Suppressor macrophage (primary cell): ENCODE measurements at places on chromosomes 1 and 21.

DNA sequence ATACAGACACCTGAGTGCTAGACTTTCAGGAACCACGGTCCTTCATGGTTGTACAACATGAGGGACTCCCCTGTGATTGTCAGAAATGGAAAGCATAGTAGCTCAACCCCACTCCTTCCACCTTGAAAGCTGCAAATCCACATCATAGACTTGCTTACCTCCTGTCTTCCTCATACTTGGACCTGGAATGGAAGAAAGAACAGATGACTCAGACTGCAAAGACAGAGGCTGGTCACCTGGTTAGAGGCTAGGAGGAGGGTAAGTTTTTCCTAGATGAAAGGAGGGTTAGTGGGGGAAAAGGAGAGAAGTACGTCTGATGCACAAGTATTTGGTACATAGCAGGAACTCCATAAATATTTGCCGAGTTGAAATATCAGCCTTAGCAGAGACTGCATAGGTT is 37.2 kb downstream of the LRRC71 start:
- no peak for DNase-seq

DNA sequence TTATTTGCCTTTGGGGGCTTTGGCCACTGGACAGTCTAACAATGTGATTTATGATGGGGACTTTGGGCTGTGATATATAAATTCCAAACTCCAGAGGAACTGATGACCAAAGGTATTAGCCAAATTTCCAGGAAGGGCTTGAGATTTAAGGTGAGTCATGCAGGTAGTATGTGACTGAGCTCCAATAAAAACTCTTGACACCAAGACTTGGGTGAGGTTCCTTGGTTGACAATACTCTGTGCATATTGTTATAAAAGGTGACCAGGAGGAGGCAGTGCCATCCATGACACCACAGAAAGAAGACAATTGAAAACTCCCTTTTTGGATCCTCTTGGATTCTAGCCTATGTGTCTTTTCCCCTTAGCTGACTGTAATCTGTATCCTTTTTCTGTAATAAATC is 392.7 kb upstream of the LRRC7 start:
- DNase-seq = no peak

GRCh38 chr1:108878678-108879077 is 1.9 kb downstream of the GPSM2 start:
- no peak for DNase-seq

GRCh38 chr1:214943054-214943453 is 139.5 kb upstream of the KCNK2 start:
- DNase-seq = no peak

DNA sequence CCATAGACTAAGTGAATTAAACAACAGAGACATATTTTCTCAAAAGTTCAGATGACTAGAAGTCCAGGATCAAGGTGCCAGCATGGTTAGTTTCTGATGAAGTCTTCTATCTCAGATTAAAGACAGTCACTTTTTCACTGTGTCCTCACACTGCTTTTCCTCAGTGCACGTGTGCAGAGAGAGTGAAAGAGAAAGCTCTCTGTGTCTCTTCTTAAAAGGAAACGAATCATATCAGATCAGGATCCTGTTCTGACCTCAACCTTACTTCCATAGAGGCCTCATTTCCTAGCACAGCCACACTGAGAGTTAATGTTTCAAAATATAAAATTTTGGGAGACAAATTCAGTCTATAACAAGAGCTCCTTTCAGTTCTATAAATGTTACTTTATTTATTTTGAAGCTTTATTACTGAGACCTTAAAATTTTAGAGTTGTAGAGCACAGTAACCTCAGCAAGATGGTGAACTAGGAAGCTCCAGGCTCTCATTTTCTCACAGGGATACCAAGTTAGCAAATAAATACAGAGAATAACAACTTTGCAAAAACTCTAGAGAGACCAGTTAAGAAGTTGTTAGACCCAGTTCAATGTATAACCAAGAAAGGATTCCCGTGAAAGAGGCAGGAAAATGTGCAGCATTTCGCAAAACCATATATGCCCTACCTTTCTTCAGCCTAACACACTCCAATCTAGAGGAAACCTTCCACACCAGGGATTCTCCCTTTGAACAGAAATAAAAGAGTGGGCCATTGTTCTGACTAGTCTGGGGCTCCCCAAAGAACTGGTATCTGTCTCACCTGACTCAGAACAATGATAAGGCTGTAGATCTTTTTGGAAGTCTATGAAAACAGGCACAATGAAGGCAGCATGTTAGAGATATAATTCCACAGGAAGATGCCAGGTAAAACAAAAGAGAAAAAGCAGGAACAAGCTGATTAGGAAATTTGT is 372.2 kb downstream of the MRPL39 start:
- DNase-seq = no peak

- DNase-seq = no peak
These were observed 233.1 kb downstream of the HHIPL2 start for GRCh38 chr1:222314839-222315238.

DNA sequence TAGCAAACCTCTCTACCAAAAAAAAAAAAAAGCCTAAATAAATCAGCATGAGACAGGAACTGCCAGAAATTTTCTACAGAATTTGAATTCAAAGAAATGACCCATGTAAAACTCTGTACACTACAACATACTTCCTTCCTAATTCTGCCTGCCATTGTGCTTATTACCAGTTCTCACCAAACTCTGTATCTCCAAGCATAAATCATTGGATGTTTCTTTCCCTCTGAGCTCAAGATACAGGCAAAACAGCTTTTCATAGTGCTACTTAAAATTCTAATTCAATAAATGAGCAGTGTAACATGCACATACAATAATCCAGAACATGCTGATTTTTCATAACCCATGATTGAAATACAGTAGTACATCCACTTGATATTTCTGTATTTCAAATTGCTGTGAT is 87.0 kb downstream of the EIF4G3 start:
- DNase-seq = no peak

GRCh38 chr21:38220270-38220737 is 36.5 kb upstream of the KCNJ15 start:
- peak; percentile 59 for DNase-seq
